ENCODE measurements at places on chromosomes 1 and 21. TPM values are rescaled to one million over a fixed set of nuclear protein-coding genes. Genes with fewer than 3 reads are reported as not detected.

DPH2 gene
- 9.9 TPM for total RNA-seq

CELA3B gene
- total RNA-seq = not detected

SLC25A44 gene
- 3.1 TPM for total RNA-seq

RNU1-2 gene
- total RNA-seq = under 0.01 TPM

TP73 gene
- not detected for total RNA-seq

EPS8L3 gene
- not detected for total RNA-seq

CNN3 gene
- total RNA-seq = 198 TPM

CLDN14 gene
- total RNA-seq = 3.7 TPM

ACTA1 gene
- total RNA-seq = 2,324 TPM

NTMT2 gene
- 0.52 TPM for total RNA-seq

DYNLT5 gene
- 0.52 TPM for total RNA-seq

IRF6 gene
- total RNA-seq = 0.52 TPM

PLA2G2D gene
- not detected for total RNA-seq

RNU5D-1 gene
- total RNA-seq = not detected

COL8A2 gene
- total RNA-seq = 11.0 TPM

SH3GLB1 gene
- total RNA-seq = 57.9 TPM

FAM110D gene
- total RNA-seq = 1.0 TPM

CSDE1 gene
- total RNA-seq = 657 TPM

ETV3L gene
- not detected for total RNA-seq

RNF186 gene
- not detected for total RNA-seq

MATN1 gene
- total RNA-seq = 1.6 TPM

CD101 gene
- 2.1 TPM for total RNA-seq

TEDDM1 gene
- total RNA-seq = not detected

INSRR gene
- 0.52 TPM for total RNA-seq

Measured in skeletal muscle tissue (tissue), 5 donors.